T-helper 17 cell (primary cell): ENCODE measurements at places on chromosomes 11 and 22.

GRCh38 chr11:61162092-61162941 lies 1.1 kb upstream of the VPS37C start:
- no peak for DNase-seq

DNA sequence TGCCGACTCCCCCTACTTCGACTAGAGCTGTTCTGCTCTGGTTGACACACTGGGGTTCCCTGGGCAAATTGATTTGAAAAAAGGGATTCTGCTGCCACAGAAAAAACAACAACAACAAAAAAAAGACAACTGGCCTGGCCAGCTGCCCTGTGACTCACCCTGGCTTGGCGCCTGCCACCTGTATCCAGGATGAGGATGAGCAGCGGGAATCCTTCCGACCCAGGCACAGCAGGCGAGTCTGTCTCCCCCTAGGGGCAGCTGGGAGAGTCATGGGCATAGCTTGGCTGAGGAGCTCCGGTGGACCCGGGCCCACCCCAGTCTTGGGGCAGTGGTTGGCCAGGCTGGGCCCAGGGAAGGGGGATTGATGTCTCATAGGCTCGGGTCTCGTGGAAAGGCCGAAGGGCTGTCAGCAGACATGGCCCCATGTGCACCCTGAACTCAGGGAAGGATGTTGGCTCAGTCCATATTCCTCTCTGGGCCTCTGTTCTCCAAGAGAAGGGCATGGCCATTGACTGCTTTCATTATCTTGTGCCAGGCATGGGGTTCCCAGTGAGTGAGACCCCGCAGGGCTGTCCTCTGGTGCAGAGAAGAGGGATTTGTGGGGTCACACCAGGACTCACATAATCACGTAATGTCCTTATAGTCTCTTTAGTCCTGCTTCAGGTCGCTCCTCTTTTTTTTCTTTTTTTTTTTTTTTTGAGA lies 10.4 kb upstream of the SUN2 start:
- peak; percentile 35 for DNase-seq

DNA sequence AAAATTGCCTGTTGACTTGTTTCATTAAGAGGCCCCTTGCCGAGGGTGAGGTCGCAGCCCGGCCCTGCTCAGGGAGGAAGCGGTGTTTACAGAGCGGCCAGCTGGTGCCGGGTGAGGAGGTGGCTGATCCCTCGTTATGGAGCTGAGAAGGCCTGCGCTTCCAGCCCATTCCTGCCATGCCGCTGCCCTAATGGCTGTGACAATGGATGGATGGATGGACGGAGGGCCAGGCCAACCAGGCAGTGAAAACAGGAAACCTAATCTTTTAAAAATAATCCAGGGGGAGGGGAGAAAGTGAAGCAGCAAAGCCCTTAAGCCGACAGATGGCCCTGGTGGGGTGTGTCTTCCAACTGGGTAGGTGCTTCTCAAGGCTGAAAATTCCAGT lies 38.5 kb downstream of the BCR start:
- no peak for DNase-seq

GRCh38 chr11:62443390-62444235 lies 24.8 kb downstream of the SCGB1A1 start:
- no peak for DNase-seq

DNA sequence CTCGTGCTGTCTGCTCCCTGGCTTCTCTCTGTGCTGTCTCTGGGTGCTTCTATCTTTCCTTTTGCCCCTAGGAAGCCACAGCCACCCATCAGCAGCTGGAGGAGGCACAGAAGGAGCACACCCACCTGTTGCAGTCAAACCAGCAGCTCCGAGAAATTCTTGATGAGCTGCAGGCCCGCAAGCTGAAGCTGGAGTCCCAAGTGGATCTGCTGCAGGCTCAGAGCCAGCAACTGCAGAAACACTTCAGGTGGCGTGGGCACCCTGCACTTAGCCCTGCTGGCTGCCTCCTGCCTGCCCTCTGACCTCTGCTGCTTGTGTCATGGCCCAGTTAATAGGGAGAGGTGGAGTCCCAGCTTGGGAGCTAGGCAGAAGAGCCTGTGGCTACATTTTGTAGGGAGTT lies 67.8 kb downstream of the CEP164 start:
- DNase-seq: no peak
